ENCODE measurements at places on chromosomes 7 and 10. TPM values are rescaled to one million over a fixed set of nuclear protein-coding genes. Genes with fewer than 3 reads are reported as not detected.

AQP1 gene
- total RNA-seq = 1.7 TPM

PDE6C gene
- not detected for total RNA-seq

H2BK1 gene
- total RNA-seq = not detected

SPDYE2 gene
- total RNA-seq = not detected

MALRD1 gene
- not detected for total RNA-seq

SEMA3D gene
- total RNA-seq = 18.8 TPM

ANXA8 gene
- total RNA-seq = not detected

Measured in lung microvascular endothelial cell (primary cell).